Activated CD4-positive, alpha-beta T cell treated with anti-CD3 and anti-CD28 coated beads, Interleukin-2, amount 50 U/mL, for 4 hours (primary cell): ENCODE measurements at places on chromosomes 2 and 18.

- no peak for DNase-seq
Measured at GRCh38 chr2:23388756-23389514, 4.0 kb downstream of the KLHL29 start.

- DNase-seq: no peak
Measured at GRCh38 chr2:85717308-85718008, 23.3 kb downstream of the GNLY start.

GRCh38 chr2:217959723-217960122, 43.1 kb downstream of the TNS1 start:
- no peak for DNase-seq

DNA sequence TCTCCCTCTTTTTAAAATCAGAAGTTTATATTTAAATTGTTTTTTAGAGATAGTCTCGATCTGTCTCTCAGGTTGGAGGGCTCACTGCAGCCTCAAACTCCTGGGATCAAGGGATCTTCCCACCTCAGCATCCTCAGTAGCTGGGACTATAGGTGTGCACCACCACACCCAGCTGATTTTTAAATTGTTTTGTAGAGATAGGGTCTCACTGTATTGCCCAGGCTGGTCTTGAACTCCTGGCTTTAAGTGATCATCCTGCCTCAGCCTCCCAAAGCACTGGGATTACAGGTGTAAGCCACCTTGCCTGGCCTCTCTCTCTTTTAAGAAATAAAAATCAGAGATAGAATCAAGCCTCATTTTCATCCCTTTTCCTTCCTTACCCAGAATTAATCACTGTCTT, 22.1 kb downstream of the FAM171B start:
- no peak for DNase-seq

DNA sequence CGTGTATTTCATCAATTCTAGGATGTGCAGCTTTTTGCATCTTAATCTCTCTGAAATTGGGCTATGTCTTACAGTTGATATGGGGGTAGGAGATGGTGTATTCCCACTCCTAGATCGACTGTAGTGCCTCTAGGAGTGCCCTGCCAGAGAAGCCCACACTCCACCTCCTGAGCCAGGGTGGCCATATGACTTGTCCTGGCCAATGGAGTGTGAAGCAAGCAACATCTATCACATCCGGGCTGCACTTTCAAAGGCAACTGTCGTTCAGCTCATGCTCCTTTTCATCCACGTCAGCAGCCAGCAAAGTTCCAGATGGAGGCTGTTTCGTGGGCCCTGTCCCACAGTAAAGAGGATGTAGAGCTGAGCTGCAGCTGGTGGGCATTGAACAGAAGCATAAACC, 149.4 kb upstream of the SLC1A4 start:
- DNase-seq: no peak

DNA sequence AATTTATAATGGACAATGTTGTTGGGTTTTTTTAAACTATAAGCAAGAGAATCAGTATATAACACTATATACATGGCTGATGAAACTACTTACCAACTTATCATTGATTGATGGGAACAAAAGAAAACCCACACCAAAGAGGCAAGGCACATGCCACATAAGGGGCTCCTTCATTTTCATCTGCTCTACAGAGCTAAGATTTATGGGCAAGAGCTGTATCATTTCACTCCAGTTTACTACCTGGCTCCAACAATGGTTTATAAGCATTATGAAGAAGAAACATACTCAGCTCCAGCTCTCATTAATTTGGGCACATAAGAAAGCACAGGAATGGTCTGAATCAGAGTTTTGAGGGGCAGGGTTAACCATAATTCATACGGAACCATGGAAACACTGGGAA, 283.3 kb downstream of the AGPS start:
- no peak for DNase-seq

GRCh38 chr2:19137433-19137832, 221.0 kb downstream of the OSR1 start:
- no peak for DNase-seq

GRCh38 chr2:20687260-20687832, 20.4 kb downstream of the GDF7 start:
- DNase-seq: no peak

DNA sequence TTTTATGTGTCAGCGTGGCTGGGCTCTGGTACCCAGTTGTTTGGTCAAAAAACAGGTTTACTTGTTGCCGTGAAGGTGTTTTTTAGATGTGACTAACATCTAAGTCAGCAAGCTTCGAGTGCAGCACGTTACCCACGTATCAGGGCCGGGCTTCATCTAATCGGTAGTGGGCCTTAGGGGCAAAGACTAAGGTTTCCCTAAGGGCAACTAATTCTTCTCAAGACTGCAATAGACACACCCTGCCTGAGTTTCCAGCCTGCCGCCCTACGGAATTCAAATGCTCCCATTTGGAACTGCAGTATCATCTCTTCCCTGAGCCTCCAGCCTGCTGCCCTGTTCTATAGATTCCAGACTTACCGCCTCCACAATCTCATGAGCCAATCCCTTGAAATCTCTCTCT, 27.7 kb downstream of the FHL2 start:
- DNase-seq: no peak

GRCh38 chr2:229363185-229363814, 92.2 kb upstream of the PID1 start:
- DNase-seq: no peak

DNA sequence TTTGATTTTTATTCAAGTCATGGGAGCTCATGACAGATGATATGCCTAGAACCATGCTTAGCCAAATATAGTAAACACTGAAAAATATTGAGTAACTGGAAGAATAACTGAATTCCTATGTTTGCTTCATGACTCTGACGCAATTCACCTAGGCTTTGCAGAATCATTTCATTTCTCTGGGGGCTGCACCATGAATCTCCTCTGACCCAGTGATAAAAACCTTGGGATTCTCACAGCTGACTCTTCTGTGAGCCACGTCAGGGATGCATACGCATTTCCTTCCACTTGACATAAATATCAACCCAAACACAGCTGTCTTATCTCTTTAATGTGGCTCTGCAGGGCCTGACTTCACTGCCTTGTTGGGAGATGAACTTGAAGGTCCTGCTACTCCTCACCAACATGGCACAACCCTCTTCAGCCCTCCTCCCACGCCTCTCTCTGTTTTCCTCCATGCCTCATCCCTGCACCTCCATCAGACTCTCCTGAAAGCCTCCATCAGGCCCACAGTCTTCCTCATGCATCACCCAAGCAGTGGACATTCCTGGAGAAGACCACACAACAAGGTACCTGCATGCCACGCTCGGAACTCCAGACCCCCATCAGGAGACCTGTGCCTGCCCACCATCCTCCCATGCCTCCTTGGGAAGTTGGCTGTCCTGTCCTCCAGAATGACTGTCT, 29.8 kb downstream of the COL6A3 start:
- no peak for DNase-seq

- no peak for DNase-seq
Measured at GRCh38 chr18:76195601-76196000, 299.4 kb downstream of the ZNF516 start.

- DNase-seq: no peak
Measured at GRCh38 chr2:148300544-148300943, 279.7 kb downstream of the MBD5 start.

- no peak for DNase-seq
Measured at GRCh38 chr2:10307561-10308156, 5.0 kb downstream of the HPCAL1 start.

DNA sequence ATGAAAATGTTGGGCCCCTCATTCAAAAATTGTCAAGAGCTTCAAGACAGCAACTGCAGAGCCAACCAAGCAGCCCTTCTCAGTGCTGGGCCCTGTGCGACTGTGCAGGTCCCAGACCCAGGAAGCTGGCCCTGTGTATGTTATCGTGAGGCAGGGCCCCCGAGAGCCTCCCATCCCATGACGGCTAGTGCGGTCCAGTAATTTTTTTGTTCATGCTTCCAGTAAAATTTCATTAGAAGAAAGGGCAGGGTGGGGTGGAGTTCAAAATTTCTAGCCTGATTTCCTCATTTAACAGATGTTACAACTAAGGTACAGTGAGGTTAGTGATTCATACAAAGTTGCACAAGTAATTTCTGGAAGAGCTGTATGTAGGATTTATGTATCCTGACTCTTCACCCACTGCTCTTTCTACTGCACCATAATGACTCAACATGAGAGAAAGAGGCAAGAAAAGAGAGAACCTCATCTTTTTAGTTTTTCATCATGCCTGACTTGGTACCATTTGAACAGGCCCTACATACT, 105.5 kb downstream of the ZEB2 start:
- no peak for DNase-seq

DNA sequence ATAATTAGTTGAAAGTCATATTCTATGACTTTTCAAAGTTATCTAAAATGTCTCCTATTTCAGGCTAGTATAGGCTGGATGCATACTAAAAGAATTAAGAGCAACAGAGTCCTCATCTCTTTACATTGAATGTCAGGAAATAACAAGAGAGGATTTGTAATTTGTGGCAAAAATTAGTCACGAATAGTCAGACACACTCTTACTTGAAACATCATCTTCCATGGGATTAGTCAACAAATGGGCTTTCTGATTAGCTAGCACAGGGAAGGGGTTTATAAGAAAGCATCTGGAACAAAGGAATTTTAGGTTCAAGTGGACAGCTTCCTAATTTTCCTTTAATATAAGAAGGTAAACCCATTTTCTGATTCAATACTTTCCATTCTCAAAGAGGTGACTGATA, 330.3 kb upstream of the MEX3C start:
- DNase-seq: no peak

GRCh38 chr2:152701198-152701597, 16.1 kb downstream of the PRPF40A start:
- DNase-seq: no peak

DNA sequence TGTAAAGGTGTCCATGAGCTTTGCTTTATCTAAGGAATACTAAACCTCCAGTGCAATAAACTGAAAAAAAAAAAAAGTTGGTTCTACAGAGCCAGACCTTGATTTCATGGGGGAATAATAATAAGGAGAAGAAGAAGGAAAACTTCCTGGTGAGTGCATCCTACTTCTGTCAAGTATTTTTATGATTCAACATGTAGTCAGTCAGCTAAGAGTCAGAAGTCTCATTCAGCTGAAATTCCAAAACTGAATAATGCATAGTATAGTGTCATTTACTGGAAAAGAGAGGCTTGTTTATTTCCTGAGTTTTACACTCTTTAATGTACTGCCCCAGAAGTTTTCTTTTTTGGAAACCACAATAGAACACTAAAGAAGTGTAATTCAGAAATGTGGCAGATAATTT, 77.8 kb upstream of the TACR1 start:
- no peak for DNase-seq
